NB4 (cell line): ENCODE measurements at places on chromosomes 16 and 17.

- DNase-seq = no peak
Measured at GRCh38 chr17:82127704-82128103, 29.7 kb upstream of the FASN start.

DNA sequence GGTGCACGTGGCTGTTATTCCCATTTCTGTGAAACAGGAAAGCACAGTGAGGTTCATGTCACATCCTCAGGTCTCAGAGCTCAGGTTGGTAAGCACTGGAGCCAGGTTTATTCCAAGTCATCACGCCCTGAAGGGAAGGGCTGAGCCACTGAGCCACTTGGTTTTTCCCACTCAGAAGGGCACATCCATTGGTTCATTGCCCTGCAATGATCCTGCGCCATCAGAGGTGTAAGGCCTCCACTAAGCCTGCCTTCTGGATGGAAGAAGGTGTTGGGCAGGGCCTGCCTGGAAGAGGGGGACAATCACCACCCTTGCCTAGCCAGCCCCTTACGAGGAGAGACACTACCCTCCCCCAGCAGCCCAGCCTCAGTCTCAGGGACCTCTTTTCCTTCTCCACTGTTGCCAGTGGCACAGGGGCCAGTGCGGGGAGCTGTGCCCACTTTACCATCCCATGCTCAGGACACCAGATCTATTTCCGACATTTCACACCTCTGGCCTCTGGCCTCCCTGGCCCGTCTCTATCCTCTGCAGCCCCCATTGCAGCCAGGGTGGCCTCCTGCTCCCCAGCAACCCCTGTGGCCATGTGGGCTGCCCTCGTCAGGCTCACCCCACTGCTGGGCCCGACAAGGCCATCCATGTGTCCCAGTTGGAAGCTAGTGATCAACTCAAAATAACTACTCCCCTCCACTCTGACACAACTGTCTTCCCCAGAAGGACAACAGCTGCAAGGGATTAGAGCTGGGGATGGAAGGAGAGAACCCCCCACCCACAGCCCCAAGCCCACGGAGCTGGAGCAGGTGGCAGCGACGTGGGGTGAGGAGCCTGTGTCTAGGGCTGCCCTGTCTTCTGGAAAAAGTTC is 29.9 kb downstream of the CFAP20 start:
- DNase-seq = no peak

DNA sequence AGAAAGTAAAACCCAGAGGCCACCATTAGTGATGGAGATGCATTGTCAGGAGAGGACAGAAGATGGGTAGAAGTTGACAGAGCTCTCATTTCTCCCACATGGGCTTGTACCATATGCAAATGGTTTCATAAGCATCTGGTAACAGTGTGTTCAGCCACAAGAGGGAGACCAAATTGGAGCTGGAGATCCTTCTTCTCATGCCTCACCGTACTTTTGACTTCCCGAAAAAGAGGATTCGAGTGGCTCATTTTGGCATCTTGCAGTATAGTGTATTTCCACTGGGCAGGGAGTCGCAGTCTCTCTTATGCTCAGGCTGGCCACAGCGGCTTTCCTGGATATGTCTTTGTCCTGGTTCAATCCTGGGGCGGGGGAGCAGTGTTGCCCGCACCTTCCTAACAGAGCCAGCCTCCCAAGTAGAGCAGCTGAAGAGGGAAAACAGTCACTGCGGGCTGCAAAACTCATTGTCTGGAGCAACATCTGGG is 23.8 kb downstream of the TBC1D3B start:
- DNase-seq = peak; percentile 60

- no peak for DNase-seq
Measured at GRCh38 chr17:43309505-43310332, 75.9 kb upstream of the RNU2-1 start.

DNA sequence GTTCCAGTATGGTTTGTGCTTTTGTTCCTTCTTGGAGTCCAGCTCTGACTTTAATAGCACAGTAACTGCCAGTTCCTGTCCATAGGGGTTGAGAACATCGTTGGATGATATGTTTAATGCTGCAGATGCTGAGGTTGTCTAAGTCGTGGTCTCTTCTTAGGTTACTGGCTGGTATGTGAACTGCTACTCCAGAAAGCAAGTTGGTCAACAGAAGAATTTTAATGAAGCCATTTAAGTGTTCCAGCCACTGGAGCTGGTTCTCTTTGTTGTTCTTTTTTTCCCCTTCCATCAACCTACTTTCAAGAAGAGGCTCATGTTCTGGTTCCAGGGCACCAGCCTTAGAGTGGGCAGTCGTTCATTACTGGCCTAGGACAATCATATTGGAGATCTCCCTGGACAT is 140.3 kb upstream of the TBX2 start:
- DNase-seq = no peak

- peak; percentile 89 for DNase-seq
Measured at GRCh38 chr17:69047368-69048263, 13.1 kb downstream of the ABCA9 start.

DNA sequence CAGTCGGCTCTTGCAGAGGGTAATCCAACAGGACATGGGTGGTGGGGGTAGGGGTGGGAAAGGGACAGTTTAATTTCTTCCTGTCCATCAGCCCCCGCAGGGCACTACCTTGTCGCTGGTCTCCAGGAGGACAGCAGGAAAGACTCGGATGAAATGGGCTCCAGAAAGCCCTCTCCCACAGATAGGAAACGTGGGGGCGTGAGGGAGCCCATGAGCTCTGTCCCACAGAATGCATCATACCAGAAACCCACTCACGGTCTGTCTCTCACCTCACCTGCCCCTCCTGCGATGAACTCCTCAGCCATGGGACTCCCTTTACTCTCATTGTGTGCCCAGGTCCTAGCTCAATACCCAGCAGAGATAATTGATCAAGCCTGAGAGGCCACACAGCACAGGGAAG is 240.1 kb downstream of the GSG1L start:
- no peak for DNase-seq

- DNase-seq = peak; percentile 77
Measured at GRCh38 chr17:40442392-40443195, 656 bp upstream of the IGFBP4 start.

DNA sequence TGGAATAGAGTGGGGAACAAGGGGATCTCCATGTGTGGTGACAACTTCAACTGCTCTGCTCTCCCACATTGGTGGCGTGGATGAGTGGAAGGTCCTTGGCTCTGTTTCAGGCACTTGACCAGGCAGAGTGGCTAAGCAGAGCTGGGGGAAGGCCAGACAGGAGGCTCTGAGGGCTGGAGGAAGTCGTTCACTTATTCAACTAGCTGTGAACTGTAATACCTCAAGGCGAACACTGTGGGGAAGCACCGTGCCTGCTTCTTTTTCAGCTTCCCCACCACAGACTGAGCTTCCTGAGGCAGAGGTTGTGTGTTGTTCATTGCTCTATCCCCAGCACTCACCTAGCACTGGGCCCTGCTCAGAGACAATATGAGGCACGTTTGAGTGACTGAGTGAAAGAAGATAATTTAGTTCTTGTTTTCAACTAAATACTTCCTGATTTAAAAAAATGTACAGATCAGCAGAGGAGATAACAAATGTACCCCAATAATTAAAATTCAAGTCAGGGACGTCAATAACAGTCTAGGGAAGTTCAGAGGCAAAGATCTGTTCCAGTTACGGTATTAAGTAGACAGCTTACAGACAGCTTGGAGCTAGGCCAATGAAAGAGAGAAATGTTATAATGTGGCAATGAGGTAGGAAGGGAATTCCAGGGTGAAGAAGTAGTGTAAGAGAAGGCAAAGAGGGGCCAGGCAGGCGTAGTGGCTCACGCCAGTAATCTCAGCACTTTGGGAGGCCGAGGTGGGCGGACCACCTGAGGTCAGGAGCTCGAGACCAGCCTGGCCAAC is 34.7 kb downstream of the MYO18A start:
- DNase-seq = peak; percentile 91

DNA sequence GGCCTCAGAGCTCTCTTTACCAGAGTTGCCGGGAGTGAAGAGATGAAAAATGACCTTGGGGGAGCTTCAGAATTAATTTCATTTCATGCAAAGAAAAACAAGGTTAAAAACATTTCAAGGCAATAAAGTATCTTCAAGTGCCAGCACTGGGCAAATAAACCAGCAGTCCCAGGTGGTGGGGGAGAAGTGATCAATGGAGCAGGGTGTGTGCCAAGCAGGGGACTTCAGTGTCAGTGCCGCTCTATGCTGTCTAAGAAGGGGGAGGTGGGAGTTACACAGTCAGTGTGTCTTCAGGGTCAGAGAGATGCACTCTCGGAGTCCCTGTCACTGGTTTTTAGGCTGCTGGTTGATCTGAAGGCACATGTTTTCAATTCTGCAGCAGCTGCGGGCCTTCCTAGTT is 57.2 kb upstream of the MGAT5B start:
- DNase-seq = no peak

DNA sequence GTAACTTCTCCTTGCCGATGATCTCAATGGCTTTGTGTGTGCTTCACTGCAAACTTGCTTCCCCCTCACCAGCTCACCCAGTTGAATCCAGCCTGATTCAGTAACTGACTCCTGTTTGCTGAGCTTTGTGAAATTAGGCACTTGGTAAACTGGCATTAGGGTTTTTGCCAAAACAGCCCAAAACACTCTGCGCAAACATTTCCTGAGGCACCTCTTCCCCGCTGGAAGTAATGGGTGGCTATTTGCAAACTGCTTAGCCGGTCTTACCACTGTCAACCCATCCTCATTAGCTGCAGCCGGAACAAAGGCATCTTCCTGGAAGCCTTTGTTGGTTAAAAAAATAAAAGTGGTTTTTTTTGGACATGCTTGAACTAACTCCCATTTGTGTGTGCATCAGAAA is 353.2 kb downstream of the MAF start:
- DNase-seq = no peak

- DNase-seq = no peak
Measured at GRCh38 chr16:53085931-53086421, 31.2 kb downstream of the CHD9 start.

GRCh38 chr17:79715943-79716797 is 14.6 kb upstream of the ENPP7 start:
- no peak for DNase-seq

GRCh38 chr17:8935191-8935590 is 30.3 kb downstream of the PIK3R5 start:
- peak; percentile 51 for DNase-seq

- no peak for DNase-seq
Measured at GRCh38 chr17:62321451-62321850, 58.9 kb upstream of the EFCAB3 start.

DNA sequence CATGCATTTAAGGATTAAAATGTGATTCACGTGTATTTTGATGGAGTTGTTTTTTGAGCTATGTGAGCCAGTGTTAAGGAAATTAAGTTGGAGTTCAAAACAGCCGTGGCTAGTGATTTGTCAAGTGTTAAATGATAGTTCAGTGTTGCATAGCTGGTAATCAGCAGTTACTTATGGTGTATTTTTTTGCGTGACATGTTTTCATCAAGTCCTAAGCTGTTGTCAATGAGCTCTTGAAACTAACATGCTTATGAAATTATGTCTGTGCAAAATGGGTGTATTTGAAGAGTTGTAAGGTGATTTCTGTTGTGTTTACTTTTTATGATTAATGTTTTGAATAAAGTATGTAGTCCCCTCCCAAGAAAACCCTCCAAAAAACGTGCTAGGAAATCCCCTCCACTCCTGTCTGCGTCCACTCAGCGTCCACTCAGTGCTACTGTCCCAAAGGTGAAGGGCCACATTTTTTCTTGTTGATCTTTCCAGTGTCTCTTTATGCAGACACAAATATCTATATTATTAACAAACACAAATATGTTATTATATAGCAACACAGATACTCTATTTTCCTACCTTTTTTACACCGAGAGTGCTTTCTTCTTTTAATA is 30.0 kb downstream of the USP10 start:
- DNase-seq = no peak

- DNase-seq = no peak
Measured at GRCh38 chr17:66918896-66919295, 45.6 kb upstream of the CACNG4 start.

DNA sequence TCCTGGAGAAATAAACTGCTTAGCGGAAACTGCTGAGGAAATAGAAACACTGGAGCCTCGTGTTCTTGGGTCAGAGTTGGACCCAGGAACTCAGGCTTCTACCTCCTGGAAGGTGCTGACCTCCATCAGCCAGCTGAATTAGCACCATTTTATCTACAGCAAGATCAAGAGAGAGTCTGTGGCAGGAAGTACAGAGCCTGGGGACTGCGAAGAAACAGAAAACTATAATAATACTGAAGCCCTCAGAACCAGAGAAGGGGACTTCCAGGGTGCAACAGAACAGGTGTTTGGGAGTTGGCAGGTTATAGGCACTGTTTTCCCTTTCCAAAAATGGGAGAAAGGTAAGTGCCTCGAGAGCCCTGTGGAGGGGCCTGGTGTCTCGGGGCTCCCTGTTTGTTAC is 379.7 kb downstream of the CA10 start:
- DNase-seq = no peak

DNA sequence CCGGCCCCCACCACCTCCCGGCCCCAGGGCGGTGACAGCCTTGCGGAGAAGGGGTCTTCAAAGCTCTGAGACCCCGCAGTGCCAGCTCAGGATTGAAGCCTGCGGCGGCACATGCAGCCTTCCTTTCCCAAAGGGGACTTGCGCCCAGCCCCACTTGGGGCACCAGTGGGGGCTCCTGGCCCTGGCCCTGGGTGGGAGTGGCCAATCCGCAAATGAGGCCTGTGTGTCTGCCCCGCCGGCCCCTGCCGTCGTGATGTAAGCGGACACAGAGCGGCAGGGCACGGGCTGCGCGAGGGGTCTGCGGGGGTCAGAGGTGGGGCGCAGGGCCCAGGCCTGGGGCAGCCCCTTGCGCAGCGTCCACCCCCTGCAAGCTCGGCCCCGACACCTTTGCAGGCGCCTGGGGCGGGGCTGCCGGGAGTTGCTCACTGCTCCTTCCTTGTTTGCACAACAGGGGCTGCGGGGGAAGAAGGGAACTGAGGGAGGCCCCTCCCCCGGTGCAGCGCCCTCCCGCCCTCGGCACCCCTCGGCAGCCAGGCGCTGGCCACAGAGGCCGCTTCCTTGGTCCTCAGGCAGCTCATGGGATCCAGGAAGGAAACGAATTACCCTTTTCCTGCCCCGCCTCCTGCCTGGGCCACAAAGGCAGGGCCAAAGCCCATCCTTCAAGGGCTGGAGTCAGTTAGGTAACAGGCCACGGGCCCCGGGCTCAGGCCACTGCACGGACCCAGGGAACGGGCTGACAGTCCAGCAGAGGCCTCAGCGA is 2.9 kb downstream of the SLC16A3 start:
- DNase-seq = peak; percentile 92

- no peak for DNase-seq
Measured at GRCh38 chr16:83810901-83811300, 3.1 kb downstream of the HSBP1 start.

- DNase-seq = no peak
Measured at GRCh38 chr17:1137465-1137894, 42.3 kb downstream of the ABR start.

DNA sequence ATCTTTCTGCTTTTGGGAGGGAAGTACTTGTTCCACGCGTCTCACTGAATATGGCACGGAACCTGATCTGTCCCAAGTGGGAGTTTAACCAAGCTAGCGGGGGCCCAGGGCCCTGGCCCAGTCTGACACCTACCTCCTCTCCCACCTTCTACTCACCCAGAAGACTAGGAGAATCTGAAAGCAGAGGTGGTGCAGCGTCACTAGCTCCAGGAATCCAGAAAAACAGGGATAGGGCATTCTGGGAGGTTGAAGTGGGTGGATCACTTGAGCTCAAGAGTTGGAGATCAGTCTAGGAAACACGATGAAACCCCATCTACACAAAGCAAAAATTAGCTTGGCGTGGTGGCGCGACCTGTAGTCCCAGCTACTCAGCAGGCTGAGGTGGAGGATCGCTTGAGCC is 163.5 kb upstream of the ZNF267 start:
- no peak for DNase-seq

- no peak for DNase-seq
Measured at GRCh38 chr17:77282524-77283515, 142.1 kb downstream of the SEC14L1 start.
